Adrenal gland (tissue), 19 donors: ENCODE measurements at places on chromosomes 1 and 21. TPM values are rescaled to one million over a fixed set of nuclear protein-coding genes. Genes with fewer than 3 reads are reported as not detected.

SLC22A15 gene
- 1.2 TPM for polyA plus RNA-seq

DENND2C gene
- polyA plus RNA-seq: 1.4 TPM

C1orf141 gene
- not detected for polyA plus RNA-seq

GBP7 gene
- 2.0 TPM for polyA plus RNA-seq

SLC44A5 gene
- polyA plus RNA-seq: 0.38 TPM

GBP6 gene
- polyA plus RNA-seq: 0.08 TPM

ZC3H12A gene
- polyA plus RNA-seq: 3.2 TPM

AADACL3 gene
- polyA plus RNA-seq: not detected

SYCP1 gene
- not detected for polyA plus RNA-seq

KCNJ9 gene
- polyA plus RNA-seq: 0.20 TPM

ROR1 gene
- 2.1 TPM for polyA plus RNA-seq

C1orf115 gene
- polyA plus RNA-seq: 7.3 TPM

GFI1 gene
- 0.32 TPM for polyA plus RNA-seq

PRCC gene
- 67.6 TPM for polyA plus RNA-seq

ERVH48-1 gene
- polyA plus RNA-seq: not detected

LCE6A gene
- polyA plus RNA-seq: not detected

CD247 gene
- 2.2 TPM for polyA plus RNA-seq

MIXL1 gene
- polyA plus RNA-seq: not detected

TSTD1 gene
- 153 TPM for polyA plus RNA-seq

MLLT11 gene
- polyA plus RNA-seq: 9.0 TPM

CR1L gene
- not detected for polyA plus RNA-seq

PROK1 gene
- 4.8 TPM for polyA plus RNA-seq

CLDN8 gene
- polyA plus RNA-seq: not detected

FCRL2 gene
- 0.15 TPM for polyA plus RNA-seq

MAP3K21 gene
- polyA plus RNA-seq: 3.3 TPM

PLPPR4 gene
- 1.3 TPM for polyA plus RNA-seq
